ENCODE measurements at places on chromosomes 13 and 19. TPM values are rescaled to one million over a fixed set of nuclear protein-coding genes. Genes with fewer than 3 reads are reported as not detected.

Gene GJB2
- total RNA-seq = 0.69 TPM

Gene SLC5A5
- total RNA-seq = 0.17 TPM

Gene ADM5
- 5.8 TPM for total RNA-seq

Gene KLHL26
- 4.1 TPM for total RNA-seq

Gene MCEMP1
- not detected for total RNA-seq

Gene CCDC106
- total RNA-seq = 17.3 TPM
